ENCODE measurements at places on chromosomes 11 and 22. TPM values are rescaled to one million over a fixed set of nuclear protein-coding genes. Genes with fewer than 3 reads are reported as not detected.
A peak's percentile ranks its signal among the peaks of the same experiment; 100 is the strongest.

- DNase-seq, result no peak
- no peaks in the 10 kb centered on the region for H3K36me3 ChIP-seq
- H3K4me3 ChIP-seq, result no peak overlapping the region
- no peak overlapping the region for H3K27ac ChIP-seq
- no peaks in the 10 kb centered on the region for H3K4me1 ChIP-seq
These were observed 105.2 kb upstream of the SYT13 start for GRCh38 chr11:45391168-45391850.

- no peak for DNase-seq
- no peaks in the 10 kb centered on the region for H3K4me1 ChIP-seq
- peaks cover 2% of the 10 kb centered on the region for H3K27me3 ChIP-seq
- H3K36me3 ChIP-seq, result no peaks in the 10 kb centered on the region
These were observed 142.6 kb downstream of the BRD1 start for GRCh38 chr22:49685116-49685515.

DNA sequence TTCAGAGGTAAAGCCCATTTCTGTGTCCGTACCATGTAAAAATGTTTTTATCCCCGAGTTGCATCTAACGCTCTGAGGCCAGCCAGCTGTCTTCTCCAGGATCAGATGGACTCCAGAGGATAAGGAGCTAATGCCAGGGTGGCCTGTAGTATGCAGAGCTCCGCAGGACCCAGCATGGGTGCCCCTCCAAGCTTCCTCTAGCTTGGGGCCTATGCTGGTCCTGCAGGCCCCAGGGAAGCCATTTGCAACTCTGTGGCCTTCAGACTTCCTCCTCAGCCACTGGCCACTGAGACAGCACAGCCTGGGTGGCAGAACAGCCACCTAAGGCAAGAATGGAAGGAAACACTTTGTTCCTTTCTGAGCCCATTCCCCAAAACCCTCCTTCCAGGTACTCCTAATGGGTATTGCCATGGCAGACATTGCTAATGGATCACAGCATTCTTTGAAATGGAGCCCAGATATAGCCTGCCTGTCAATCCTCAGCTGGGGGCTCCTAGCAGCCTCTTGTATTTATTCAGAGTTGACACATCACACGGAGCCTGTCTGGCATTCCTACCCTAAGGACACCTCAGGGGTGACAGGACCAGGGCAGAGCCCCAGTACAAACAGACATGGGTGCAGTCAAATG is 4.7 kb downstream of the ADA2 start:
- DNase-seq, result no peak
- H3K36me3 ChIP-seq, result peaks cover 3% of the 10 kb centered on the region
- no peak overlapping the region for H3K4me3 ChIP-seq
- peaks cover 48% of the 10 kb centered on the region for H3K4me1 ChIP-seq
- H3K27me3 ChIP-seq, result no peaks in the 10 kb centered on the region
- no peak overlapping the region for H3K27ac ChIP-seq

GRCh38 chr22:39472570-39473556 is 16.1 kb downstream of the MGAT3 start:
- H3K4me3 ChIP-seq, result no peak overlapping the region
- no peak for DNase-seq
- H3K36me3 ChIP-seq, result no peaks in the 10 kb centered on the region
- no peaks in the 10 kb centered on the region for H3K27me3 ChIP-seq

DNA sequence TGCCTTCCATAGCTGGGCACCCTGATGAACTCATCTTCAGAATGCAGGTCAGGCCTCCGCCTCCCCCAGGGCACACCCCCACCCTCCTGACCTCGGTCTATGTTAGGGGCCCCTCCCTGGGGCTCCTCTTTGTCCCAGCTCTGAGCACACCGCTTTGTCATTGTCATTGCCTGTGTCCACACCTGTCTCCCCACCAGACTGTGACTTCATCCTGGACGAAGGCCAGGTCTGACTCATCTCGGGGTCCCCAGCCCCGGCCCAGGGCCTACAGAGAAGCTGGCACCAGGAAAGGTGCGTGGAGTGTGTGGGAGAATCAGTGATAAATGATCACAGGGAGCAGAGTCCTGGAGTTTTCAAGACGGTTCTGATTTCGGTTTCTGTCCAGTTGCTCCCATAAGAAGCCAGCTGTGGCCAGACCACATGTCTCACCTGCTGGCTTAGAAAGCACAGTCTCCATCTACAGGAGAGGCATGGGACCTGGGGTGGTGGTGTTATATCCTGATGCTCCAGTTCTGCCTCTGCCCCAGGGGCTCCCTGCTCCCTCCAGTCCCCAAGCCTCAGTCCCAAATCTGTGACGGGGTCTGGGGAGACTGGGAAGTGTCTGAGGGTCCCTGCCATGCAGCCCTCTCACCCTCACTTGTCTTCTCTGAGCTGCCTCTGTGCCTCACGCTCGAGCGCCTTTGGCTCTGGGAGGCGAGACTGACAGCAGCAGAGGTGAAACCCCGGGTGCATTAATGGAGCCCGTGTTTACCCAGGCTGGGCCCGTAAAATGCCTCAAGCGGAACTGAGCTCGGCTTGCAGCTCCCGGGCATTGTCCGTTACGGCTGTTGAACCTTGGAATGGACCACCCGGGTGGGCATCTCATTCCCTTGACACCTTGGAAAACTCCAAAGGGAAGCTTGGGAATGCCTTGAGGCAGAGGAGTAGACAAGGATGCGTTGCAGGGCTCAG is 85.5 kb upstream of the WNT11 start:
- DNase-seq, result no peak
- H3K36me3 ChIP-seq, result no peaks in the 10 kb centered on the region
- no peak overlapping the region for H3K4me3 ChIP-seq
- H3K27me3 ChIP-seq, result no peaks in the 10 kb centered on the region
- H3K4me1 ChIP-seq, result peaks cover 31% of the 10 kb centered on the region

GRCh38 chr11:3001496-3001895 is 9.4 kb upstream of the NAP1L4 start:
- no peak overlapping the region for H3K27ac ChIP-seq
- no peak for DNase-seq
- H3K27me3 ChIP-seq, result no peaks in the 10 kb centered on the region
- H3K36me3 ChIP-seq, result peaks cover 41% of the 10 kb centered on the region

DNA sequence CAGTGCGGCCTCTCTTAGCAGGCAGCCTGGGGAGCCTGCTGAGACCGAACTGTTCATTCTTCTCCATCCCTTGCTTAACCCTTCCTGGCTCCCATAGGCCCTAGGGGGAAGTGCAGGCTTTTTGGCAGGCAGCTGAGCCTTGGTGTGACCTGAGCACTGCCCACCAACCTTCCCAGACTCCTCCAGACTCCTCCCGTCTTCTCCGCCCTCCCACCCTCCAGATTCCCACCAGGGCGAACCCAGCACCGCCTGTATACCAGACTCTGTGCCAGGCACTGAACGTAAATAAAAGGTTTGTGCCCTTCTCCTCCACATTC is 7.9 kb downstream of the RELT start:
- H3K36me3 ChIP-seq, result peaks cover 2% of the 10 kb centered on the region
- peak overlapping the region; percentile 16 for H3K27ac ChIP-seq
- peaks cover 75% of the 10 kb centered on the region for H3K4me1 ChIP-seq
- no peak for DNase-seq
- no peak overlapping the region for H3K4me3 ChIP-seq

GRCh38 chr11:94647926-94648325 is 80.8 kb downstream of the PIWIL4 start:
- H3K36me3 ChIP-seq, result no peaks in the 10 kb centered on the region
- H3K27ac ChIP-seq, result no peak overlapping the region
- DNase-seq, result no peak
- no peaks in the 10 kb centered on the region for H3K27me3 ChIP-seq
- H3K4me3 ChIP-seq, result no peak overlapping the region

- H3K27ac ChIP-seq, result no peak overlapping the region
- DNase-seq, result no peak
- H3K36me3 ChIP-seq, result no peaks in the 10 kb centered on the region
- no peaks in the 10 kb centered on the region for H3K4me1 ChIP-seq
These were observed 91.6 kb upstream of the PAX6 start for GRCh38 chr11:31902706-31903105.

GRCh38 chr11:61091373-61092279 is 10.7 kb upstream of the CD5 start:
- H3K27me3 ChIP-seq, result no peaks in the 10 kb centered on the region
- peaks cover 61% of the 10 kb centered on the region for H3K4me1 ChIP-seq
- peaks cover 32% of the 10 kb centered on the region for H3K36me3 ChIP-seq
- peak overlapping the region; percentile 99 for H3K27ac ChIP-seq

GRCh38 chr11:63537293-63538101 is 889 bp downstream of the PLAAT4 start:
- no peaks in the 10 kb centered on the region for H3K27me3 ChIP-seq
- peak overlapping the region; percentile 72 for H3K4me3 ChIP-seq
- peak; percentile 44 for DNase-seq
- H3K4me1 ChIP-seq, result peaks cover 76% of the 10 kb centered on the region

GRCh38 chr11:41803895-41804294 is 344.4 kb upstream of the LRRC4C start:
- H3K36me3 ChIP-seq, result no peaks in the 10 kb centered on the region
- no peaks in the 10 kb centered on the region for H3K4me1 ChIP-seq
- DNase-seq, result no peak
- no peak overlapping the region for H3K27ac ChIP-seq
- H3K4me3 ChIP-seq, result no peak overlapping the region

- no peak overlapping the region for H3K27ac ChIP-seq
- peaks cover 16% of the 10 kb centered on the region for H3K36me3 ChIP-seq
- no peak for DNase-seq
- no peak overlapping the region for H3K4me3 ChIP-seq
- no peaks in the 10 kb centered on the region for H3K27me3 ChIP-seq
These were observed 53.8 kb upstream of the CHRM4 start for GRCh38 chr11:46445192-46445919.

- peaks cover 51% of the 10 kb centered on the region for H3K4me1 ChIP-seq
- H3K36me3 ChIP-seq, result peaks cover 7% of the 10 kb centered on the region
- peak overlapping the region; percentile 63 for H3K27ac ChIP-seq
- DNase-seq, result no peak
- no peaks in the 10 kb centered on the region for H3K27me3 ChIP-seq
- peak overlapping the region; percentile 34 for H3K4me3 ChIP-seq
These were observed 14.9 kb downstream of the AP2A2 start for GRCh38 chr11:940496-941135.

GRCh38 chr11:65785319-65786007 is 1.4 kb upstream of the OVOL1 start:
- no peak overlapping the region for H3K27ac ChIP-seq
- peaks cover 16% of the 10 kb centered on the region for H3K4me1 ChIP-seq
- no peak overlapping the region for H3K4me3 ChIP-seq
- DNase-seq, result peak; percentile 35

DNA sequence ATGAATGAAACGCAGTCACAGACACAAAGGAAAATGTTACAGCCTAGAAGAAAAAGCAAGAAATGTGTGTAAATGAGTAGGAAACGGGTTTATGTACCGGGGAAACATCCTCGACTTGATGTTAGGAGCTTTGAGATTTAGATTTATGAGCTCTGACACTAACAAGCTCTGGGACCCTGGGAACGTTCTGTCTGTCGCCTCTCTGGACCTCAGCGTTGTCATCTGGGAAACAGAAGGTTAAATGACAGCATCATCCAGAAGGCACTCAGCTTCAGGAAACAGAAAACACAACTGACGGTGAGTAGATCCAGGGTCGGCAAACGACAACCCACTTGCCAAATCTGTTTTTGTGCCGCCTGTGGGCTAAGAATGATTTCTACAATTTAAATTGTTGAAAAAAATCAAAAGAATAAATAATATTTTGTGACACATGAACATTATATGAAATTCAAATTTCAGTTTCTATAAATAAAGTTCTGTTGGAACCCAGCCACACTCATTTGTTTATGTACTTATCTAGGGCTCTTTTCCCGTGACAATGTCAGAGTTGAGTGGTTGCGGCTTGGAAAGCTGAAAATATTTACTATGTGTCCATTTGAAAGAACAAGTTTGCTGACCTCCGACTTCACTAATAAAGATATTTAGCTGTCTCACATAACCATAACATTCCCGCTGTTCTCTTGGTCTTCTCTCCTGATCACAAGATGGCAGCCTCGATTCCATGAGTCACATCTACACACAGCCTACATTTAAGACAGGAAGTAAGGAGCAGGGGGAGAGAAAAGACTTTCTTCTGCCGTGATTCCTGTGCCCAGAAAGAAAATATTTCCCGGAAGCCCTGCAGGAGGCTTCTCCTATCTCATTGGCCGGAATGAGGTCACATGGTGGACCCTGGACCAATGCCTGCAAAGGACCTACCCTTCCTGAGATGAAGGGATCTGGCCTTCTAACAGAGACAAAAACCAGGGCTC is 47.1 kb upstream of the SYT13 start:
- no peak for DNase-seq
- no peaks in the 10 kb centered on the region for H3K36me3 ChIP-seq
- no peak overlapping the region for H3K27ac ChIP-seq
- no peak overlapping the region for H3K4me3 ChIP-seq
- no peaks in the 10 kb centered on the region for H3K4me1 ChIP-seq

DNA sequence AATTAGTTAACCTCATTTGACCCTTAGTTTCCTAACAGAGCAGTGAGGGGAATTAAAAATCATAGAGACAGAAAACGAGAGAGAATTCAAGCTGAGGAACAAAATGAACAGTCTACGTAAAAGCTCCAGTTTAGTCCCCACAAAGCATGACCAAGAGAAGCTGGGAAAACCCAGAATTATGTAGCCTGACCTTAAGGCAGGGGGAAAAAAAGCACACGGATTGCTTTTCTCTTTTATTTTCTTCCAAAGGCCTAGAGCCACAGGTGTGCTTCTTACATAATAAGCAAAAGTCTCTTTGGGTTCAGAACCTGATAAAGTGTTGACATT is 514 bp upstream of the AMBRA1 start:
- H3K36me3 ChIP-seq, result peaks cover 2% of the 10 kb centered on the region
- no peak for DNase-seq
- H3K4me3 ChIP-seq, result peak overlapping the region; percentile 94

ZNF214 gene
- not detected for total RNA-seq

OR51L1 gene
- total RNA-seq, result not detected

HBG2 gene
- not detected for total RNA-seq

SERPINH1 gene
- 15.4 TPM for total RNA-seq

SLC15A3 gene
- 5.8 TPM for total RNA-seq

DSCAML1 gene
- total RNA-seq, result 0.30 TPM

CYTH4 gene
- total RNA-seq, result 34.0 TPM

Measured in activated naive CD4-positive, alpha-beta T cell treated with anti-CD3 and anti-CD28 coated beads for 36 hours (primary cell).